NCI-H1048 (cell line): ENCODE measurements at places on chromosomes 16 and 17.

- no peak for DNase-seq
Measured at GRCh38 chr16:85438981-85439685, 174.0 kb upstream of the GSE1 start.

DNA sequence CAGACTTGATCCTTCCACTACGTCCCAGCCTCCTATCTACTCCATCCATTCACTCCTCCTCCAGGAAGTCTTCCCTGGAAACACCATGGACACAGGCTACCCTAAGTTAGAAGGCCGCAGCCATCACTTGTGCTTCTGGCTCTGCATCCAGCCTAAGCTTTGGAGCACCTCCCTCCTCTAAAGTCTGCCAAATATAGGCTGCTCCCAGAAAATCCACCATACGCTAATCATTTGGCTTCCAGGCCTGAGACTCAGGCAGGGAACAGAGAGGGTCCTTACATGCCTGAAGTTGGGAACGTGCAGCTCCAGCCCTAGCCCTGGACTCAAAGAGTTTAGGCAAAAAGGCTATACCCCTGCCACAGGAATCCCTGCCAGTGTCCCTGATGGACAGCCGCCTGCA lies 6.7 kb downstream of the PCGF2 start:
- DNase-seq = no peak

- no peak for DNase-seq
Measured at GRCh38 chr17:8563024-8563776, 67.3 kb downstream of the MYH10 start.

- DNase-seq = no peak
Measured at GRCh38 chr16:81632392-81633146, 146.5 kb upstream of the PLCG2 start.

DNA sequence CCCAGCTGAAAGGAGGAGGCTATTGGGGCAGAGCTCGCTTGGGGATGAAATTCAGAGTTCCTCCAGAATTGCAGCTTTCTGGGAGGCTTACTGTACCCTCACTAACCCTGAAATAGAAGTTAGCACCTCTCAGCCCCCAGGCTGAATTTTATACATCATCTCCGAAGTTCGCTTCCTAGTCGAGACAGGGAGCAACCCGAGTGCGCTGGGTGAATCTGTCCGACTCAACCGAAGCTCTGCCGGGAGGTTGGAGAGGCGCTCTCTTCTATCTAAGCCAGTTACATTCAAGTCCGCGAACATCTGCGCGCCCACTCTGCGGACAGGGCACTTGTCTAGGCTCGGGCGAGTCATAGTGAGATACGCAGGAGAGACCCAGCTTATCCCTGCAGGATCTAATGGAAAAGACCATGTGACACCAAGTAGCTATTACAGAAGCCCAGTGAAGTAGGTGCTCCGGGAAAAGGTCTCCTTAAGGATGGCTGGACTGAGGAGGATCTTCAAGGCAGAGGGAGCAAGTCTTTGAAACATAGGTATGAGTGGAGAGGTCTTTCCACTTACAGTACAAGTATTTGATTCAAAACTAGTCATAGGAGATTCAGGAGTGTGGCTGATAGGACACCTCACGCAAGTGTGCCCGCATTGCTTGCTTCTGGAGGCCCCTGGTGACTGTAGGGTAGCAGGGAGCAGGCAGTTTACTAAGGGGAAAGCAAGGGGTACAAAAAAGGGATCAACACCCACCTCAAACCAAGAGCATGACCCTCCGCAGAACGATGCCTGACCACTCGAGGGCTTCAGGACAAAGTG lies 646 bp upstream of the HES7 start:
- no peak for DNase-seq

DNA sequence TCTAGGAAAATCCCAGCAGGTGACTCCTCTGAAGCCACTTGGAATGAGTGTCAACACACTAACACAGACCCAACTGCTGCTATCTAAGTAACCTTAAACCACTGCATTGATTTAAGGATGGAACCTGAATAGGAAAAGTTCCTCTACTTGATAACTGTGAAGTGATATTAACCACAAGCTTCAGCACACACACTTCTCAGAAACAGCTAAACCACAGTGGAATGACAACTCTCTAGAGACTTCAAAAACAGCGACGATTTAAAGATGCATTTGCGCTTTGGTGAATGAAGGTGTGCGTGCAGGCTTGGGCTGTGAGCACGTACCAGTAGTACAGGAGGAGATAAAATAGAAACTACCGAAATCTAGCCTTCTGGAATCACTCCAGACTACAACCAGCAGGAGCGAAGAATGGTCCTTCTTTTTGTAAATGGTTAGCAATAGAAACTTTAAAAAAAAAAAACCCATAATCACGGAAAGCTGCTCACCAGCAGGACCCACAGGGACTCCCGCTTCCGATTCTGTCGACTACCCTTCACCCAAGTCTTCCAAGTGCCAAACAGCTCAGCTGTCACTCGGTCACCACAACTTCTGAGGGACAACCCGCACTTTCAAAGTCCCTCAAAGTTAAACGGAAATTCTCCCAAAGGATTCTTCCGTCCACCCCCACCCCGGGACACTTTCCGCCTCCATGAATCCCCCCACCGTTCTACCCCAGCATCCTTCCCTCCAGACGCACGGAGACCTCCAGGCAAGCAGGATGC lies 137.7 kb upstream of the CORO6 start:
- no peak for DNase-seq

- no peak for DNase-seq
Measured at GRCh38 chr17:15464231-15464985, 3.0 kb downstream of the CDRT4 start.

- no peak for DNase-seq
Measured at GRCh38 chr16:62041401-62041800, 5.2 kb upstream of the CDH8 start.

DNA sequence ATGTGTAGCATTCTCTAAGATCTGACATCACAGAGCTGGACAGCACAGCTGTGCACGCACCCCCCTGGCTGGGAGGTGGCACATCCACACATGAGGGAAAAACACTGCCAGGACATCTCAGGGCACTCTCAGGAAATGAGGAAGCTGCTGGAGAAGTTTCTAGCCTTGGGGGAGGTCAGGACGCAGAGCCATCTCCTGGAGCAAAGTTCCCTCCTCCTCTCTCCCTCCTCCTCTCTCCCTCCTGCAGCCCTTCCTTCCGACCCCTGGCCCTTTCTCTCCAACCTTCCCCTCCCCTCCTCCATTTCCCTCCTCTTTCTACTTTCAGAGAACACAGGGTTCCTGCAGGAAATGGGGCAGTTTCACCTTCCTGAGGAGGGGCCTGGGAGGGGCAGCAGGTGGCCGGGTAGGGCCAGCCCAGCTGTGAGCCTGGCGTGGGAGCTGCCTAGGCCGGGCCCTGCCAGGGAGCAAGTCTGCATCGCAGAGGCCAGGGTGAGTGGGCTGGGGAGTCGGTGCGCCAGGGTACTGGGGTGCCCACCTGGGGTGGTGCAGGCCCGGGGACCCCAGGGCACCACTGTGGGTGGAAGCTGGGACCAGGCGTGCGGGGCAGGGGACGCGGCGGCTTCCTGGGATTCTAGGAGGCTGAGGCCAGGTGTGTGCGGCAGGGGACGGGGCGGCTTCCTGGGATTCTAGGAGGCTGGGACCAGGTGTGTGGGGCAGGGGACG lies at the start of gene DPEP1:
TSS of gene DPEP1 (plus strand) at position 412 of the 723 bp plus-strand sequence. CDS start 16,769 bp downstream, outside the sequence.
- no peak for DNase-seq

DNA sequence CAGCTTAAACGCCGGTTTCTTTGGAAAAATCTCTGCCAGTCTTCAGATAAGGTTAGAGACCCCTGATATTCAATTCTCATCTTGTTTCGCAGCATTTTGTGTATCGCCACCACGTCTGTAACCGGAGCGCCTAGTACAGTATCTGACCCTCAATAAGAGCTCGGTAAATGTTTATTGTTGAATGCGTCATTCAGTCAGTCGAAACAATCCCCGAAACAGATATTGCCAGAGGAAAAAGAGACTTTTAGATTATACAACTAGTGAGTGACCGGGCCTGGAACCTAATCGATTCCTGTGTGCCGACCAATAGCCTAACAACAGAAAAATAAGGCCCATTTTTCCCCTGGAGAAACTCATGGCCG lies 626 bp downstream of the PELP1 start:
- no peak for DNase-seq

DNA sequence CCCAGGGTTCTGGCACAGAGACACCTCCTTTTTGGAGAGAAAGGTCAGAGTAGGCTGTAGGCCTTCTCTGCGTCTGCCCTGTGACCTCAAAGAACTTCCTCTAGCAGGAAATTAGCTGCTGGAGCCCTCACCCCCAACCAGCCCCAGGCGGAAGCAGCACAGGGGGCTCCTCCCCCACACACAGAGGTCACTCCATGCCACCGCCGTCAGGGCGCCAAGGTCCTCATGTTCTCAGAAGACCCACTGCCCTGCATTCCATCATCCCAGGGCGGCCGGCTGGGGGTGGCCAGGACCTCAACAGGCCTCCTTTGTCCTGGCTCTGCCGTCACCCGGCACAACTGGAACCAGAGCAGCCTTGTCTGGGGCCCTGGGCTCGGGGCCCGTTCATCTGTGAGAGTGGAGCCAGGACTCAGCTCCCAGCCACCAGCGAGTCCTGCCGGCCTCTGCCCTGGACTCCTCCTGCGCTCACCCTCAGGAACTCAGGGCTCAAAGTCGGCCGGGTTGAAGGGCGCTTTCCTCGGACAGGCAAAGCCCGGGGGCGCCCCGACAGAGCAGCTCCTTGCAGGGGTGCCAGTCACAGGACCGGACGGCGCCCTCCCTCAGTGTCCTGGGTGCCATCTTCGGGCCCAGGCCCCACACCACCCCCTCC lies 1.2 kb downstream of the TMC6 start:
- DNase-seq = no peak

- DNase-seq = no peak
Measured at GRCh38 chr17:33550261-33550660, 257.2 kb upstream of the ASIC2 start.
